Kidney (tissue), 22 donors: ENCODE measurements at places on chromosomes 2 and 18. TPM values are rescaled to one million over a fixed set of nuclear protein-coding genes. Genes with fewer than 3 reads are reported as not detected.

DNA sequence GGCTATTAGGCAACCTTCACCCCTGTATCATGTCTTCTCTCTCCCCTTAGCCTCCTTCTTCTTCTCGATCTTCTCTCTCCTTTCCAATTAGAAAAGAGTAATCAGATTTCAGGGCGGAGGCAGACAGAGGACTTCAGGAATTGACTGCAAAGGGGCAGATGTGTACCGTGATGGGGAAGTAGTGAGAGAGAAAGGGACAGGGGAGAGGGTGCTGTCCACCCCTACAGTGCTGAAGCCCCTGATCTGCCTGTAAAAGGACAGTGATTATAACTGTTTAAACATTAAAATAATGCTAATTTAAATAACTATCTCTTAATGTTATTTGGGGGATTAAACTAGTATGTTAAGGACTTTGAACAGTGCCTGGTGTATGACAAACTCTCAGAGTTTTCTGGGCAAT lies 178.5 kb downstream of the ACTR3 start:
- DNase-seq, result peak; percentile 42

The C18orf54 gene
- polyA plus RNA-seq, result 0.65 TPM

- DNase-seq, result peak; percentile 19
These were observed 91.5 kb downstream of the CCBE1 start for GRCh38 chr18:59605633-59606192.

DNA sequence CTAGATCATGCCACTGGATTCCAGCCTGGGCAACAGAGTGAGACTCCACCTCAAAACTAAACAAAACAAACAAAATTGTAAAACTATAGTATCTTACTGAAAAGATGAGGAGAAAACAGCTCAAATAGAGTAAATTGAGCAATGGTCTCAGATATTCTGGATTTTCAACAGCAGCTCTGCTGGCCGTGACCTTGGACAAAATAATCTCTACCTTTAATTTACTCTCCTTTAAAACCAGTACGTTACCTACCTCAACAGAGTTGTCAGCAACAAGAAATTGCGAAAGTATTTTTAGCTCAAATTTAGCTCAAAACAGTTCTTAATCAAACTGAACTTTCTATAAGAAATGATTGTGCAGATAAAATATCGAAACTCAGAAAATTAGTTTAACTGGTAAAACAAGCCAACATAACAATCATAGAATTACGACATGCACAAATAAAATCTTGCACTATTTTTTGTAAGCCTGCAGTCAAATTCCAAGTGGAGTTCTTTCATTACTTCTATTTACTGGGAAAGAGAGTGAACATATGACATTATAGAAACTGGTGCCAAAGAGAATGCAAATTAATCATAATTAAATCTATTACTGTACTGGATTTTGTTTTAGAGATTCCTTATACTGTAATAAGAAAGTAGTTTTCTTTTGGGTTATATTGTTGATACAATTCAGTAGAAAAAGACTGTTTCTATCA lies 40.8 kb downstream of the TRIP12 start:
- no peak for DNase-seq

- DNase-seq, result no peak
These were observed 14.0 kb downstream of the TWIST2 start for GRCh38 chr2:238861766-238862315.

DNA sequence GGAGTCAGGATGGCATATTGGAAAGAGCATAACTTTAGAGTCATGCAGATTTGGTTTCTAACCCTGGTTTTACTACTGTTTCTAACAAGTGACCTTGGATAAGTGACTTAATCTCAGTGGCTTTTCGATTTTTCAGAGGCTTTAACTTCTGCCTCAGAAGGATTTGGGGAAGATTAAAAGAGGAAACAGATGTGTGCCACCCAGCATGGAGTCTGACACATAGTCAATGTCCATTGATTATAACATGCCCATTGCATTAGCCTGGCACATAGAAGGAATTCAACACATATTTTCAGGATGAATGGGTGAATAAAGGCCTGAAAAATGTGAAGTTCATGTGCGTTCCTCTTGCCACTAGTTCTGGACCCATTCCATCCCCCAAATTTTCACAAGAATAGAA lies 438.2 kb downstream of the EPHA4 start:
- DNase-seq, result no peak

GRCh38 chr18:49345931-49346696 lies 114.3 kb downstream of the DYM start:
- no peak for DNase-seq

- no peak for DNase-seq
These were observed 50.1 kb upstream of the ITM2C start for GRCh38 chr2:230814616-230815015.

GRCh38 chr2:174593574-174594203 lies 3.9 kb downstream of the WIPF1 start:
- DNase-seq, result peak; percentile 87

The CAPN13 gene
- polyA plus RNA-seq, result 3.4 TPM

The LMAN1 gene
- 31.6 TPM for polyA plus RNA-seq

GRCh38 chr18:48663931-48664847 lies 125.4 kb downstream of the CTIF start:
- DNase-seq, result peak; percentile 55

GRCh38 chr2:4992226-4992625 lies 700.0 kb upstream of the SOX11 start:
- no peak for DNase-seq
